ENCODE measurements at places on chromosomes 13 and 19.
A peak's percentile ranks its signal among the peaks of the same experiment; 100 is the strongest.

DNA sequence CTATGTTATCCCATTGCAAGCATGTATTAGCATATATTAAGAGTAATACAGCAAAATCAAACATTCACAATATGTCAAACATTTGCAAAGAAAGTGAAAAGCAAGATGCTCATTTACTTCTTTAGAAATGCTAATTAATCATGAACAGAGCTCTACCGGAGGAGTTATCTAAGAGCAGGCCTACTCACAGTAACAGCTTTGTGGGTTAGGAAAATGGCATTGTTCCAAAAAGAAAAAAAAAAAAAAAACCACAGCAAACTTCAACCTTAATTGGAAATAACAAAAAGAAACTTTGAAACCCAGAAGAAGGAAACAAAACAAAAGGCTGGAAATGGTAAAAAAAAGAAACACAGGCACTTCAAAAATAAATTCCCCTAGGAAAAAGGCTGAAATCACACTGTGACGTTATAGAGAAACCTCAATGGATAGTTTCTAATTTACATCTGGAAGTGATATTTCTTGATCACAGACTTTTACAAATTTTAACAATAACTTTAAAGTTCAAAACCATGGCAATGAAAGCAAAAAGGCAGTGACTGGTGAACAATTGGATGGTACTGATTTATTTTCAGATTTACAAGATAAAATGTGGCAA is 1236.8 kb upstream of the SPRY2 start:
- no peak for DNase-seq

DNA sequence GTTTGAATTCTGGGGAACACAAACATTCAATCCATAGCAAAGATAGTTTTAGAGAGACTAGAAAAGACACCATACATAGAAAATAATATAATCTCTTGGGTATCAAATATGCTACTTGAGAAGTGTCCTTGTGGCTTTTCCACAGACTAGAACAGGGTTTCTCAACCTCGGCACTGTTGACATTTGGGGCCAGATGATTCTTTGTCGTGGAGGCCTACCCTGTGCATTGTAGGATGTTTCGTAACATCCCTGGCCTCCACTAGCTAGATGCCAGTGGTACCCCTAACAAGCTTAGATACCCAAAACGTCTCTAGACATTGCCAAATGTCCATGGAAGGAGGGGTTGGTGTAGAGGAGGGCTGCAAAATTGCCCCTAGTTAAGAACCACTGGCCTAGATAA is 2.2 kb upstream of the ESD start:
- no peak for DNase-seq

GRCh38 chr13:21022056-21022979 is 39.1 kb downstream of the LATS2 start:
- DNase-seq, result no peak

GRCh38 chr13:114260814-114261213 is 20.6 kb upstream of the UPF3A start:
- no peak for DNase-seq

DNA sequence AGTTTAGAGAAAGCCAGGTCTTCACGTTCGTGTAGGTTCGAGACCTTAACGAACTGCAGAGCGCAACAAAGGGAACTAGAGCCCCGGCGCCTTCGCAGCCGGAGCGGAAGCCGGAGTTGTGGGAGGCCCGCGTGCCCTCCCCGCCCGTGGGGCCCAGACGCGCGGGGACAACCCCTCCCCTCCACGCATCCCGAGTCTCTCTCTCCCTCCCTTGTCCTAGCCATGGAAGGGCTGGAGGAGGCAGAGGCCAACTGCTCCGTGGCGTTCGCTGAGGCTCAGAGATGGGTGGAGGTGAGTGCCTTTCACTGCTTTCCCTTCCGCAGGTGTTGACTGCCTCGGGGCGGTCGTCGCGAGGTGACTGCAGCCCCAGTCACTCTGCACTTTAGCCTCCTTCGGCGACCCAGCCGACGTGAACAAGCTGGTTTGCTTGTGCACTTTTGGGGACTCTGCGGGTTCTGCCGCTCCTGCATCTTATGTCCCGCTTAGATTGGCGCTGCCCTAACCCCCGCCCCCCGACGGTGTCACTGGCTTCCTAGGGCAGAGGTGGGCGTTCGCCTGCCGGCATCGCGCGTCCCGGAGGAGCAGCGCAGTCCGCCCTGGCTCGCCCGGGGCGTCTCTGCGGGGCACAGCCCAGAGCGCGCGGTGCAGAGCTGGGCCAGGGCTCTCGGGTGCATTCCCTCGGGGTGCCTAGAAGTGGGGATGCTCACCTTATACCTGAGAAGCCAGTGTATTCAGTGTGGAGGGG is 478 bp downstream of the LMO7 start:
- DNase-seq, result peak; percentile 64

- DNase-seq, result no peak
Measured at GRCh38 chr19:28359431-28360414, 853.2 kb downstream of the UQCRFS1 start.

DNA sequence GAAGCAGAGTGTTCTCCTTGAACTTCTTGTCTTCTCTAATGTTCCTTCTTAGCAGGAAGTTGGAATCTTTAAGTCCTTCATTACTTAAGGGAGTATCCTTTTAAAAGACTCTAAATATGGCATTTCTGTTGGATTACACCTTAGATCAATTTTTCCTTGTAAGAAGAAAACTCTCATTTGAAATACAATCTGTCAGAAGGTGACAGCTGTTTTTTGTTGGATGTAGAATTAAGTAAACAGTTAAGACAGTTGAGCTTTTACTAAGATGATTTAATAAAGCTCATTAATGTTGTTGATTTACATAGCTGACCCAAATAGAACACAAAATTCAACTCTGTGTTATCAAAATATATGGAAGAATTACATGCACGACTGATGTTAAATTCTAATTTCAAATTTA is 16.7 kb upstream of the MBNL2 start:
- no peak for DNase-seq

- DNase-seq, result no peak
Measured at GRCh38 chr13:33751151-33751550, 66.8 kb upstream of the RFC3 start.

- DNase-seq, result no peak
Measured at GRCh38 chr19:43711751-43712355, 4.0 kb upstream of the IRGC start.

DNA sequence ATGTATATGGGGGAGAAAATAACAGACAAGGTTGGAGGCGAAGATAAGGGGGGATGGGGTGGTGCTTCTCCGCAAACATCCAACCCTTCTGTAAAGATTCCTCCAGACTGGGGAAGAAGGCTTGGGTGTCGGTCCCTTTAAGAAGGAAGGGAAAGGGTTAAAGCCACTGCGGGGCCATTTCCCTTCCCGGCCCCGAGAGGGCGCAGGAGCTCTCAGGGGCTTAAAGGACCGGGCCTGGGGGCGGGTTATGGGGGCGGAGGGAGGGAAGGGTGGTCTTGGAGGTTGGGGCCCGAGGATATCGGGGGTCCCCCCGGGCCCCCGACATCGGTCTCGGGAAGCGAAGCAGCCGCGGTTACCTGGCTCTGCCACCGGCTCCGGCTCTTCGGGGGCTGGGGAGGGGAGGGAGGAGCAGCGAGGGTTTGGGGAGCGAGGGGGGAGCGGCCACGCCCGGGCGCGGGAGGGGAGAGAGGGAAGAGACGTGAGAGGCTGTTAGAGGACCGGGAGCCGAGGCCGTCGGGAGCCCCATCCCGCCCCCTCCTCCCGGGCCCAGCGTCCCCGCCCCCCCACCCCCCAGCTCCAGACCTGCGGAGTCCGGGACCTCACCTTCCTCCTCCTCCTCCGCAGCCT is 2.8 kb downstream of the TNNT1 start:
- peak; percentile 17 for DNase-seq

GRCh38 chr13:37241786-37242185 is 136.3 kb upstream of the CSNK1A1L start:
- no peak for DNase-seq

DNA sequence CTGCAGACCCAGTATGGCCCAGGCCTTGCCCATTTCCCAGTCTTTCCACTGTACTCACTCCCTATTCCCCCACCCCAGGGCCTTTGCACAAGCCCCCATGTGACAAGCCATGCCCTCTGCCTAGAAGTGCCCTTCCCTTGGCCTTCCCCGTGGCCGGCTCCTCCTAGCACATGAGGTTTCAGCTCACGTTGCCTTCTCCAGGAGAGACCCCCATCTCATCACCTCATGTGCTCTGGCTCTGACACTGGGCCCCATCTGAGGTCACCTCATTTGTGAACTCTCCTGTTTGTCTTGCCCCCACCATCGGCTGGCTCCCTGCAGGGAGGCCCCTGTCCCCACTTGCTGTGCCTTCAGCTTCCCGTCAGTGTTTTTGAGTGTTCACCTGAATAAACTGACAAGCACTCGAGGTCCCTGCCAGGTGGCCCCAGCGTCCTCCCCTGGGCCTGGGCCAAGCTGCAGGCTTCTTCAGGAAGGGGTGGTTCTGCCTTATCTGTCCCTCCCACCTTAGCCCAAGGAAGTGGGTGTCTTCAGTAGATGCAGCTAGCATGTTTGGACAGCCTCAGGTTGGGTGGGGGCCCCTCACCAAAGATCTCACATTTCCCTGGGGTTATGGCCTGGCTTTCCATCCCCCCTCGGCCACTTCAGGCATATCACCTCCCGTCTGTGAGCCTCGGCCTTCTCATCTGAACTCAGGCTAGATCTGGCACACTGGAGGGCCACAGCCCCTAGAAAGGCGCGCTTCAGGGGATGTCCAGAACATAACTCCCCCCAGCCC is 3.8 kb upstream of the SLC25A42 start:
- DNase-seq, result no peak

DNA sequence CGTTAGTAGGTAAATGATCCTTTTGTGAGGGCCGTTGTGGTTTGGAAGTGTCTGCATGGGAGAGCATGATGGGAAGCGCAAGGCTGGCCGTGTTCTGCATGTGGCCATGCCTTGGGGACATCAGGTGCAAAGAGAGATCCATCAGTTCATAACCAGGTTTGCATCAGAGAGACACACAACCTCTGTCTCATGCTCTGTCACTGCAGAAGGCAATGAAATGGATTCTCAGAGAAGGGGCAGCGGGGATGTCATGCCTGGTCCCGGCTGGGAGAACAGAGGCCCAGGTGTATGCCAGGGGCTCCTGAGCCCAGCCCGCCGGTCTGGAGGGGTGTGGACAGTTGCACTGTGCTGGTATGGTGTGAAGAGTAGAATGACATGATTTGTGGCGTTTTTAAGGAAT is 60.2 kb downstream of the GGACT start:
- no peak for DNase-seq

DNA sequence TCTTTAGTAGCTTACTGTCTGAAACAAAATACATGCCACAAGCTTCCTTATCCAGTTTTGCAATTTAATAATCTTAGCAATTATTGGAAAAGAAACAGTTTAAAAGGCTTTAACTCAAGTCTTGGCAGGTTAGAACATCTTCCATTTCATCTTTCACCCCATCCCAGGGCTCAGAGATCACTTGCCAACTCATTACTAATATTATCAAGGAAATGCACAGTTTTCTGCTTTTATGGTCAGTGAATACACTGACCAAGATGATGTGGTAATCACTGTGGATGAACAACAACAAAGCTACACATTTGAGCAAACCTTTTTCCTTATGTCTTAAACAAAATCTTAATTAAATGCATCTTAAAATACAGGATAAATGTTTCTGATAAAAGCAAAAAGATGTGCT is 48.0 kb upstream of the ITM2B start:
- DNase-seq, result no peak

- no peak for DNase-seq
Measured at GRCh38 chr13:94119360-94119936, 360.0 kb downstream of the DCT start.

- DNase-seq, result peak; percentile 79
Measured at GRCh38 chr13:48126944-48127830, 32.3 kb upstream of the MED4 start.

DNA sequence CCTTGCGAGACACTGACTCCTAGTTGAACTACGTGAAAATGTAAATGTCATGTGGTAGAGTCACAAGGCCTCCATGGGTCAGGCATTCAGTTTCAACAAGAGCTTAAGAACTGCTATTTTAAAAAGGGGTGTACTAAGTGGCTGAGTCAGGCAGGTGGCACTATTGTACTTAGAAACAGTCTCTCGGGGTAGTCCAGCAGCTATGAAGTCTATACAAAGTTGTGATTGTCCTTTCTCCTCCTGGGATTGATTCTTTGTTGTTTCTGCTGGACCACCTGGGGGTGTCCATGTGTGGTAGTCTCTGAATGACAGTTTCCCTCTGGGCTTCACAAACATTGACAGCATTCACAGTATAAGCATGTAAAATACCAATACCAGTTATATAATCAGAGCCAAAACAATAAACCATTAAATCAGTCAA is 33.0 kb downstream of the UGGT2 start:
- DNase-seq, result no peak

DNA sequence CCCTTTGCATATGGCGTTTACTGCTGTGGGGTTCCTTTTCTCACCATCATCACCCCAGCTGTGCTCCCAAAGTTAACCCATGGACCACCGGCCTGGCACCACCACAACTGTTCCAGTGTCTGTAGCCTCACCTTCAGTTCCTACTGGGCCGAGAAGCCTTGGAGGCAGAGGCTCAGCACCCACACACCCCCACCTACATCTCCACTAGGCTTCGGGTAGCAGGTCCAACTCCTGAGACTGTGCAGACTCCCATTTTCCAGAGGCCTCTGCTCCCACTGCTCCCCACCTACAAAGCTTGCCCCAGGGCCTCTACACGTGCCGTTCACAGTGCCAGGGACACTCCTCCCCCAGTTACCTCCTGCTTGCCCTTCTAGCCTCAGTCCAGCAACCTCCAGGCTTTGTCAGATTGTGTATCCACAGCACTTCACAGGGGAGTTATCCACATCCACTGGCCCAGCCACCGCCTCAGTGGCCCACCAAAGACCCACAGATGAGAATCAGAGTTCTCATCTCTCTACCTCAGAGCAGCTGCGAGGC is 14.1 kb downstream of the SLC27A5 start:
- DNase-seq, result no peak

GRCh38 chr13:40984668-40985366 is 34.3 kb downstream of the ELF1 start:
- DNase-seq, result peak; percentile 60

All from CD4-positive, alpha-beta memory T cell (primary cell).